ENCODE measurements at places on chromosomes 6 and 20. TPM values are rescaled to one million over a fixed set of nuclear protein-coding genes. Genes with fewer than 3 reads are reported as not detected.

DNA sequence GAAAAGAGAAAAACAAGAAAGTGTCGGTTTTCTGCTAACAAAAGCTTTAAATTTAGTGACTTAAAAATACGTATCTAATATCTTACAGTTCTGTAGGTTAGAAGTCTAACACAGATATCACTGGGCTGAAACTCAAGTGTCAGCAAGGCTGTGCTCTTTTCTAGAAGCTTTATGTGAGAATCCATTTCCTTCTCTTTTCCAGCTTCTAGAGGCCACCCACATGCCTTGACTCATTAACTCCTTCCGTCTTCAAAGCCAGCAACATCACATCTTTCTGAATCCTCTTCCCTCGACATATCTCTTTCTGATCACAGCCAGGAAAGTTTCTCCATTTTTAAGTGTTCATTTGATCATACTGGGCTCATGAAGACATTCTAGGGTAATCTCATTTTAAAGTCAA, 262.0 kb downstream of the MAFB start:
- DNase-seq, result no peak

- no peak for DNase-seq
Measured at GRCh38 chr6:24606200-24606930, 39.6 kb downstream of the KIAA0319 start.

DNA sequence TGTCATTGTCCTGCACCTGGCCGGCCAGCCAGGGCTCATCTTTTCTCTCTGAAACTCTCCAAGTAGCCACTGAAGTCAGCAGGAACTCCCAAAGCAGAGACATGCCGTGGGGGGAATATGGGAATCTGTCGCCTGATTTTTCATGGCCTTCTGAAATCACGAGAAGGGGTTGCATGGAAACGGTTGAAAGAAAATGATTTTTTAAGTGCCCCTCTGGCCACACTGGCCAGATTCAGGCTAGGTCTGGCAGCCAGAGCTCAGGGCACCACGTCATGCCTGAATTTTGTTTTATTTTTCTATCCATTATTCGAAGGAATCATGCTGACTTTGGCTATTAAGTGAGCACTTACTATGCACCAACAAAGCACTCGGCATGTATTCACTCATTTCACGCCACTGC, 65.2 kb downstream of the EYA2 start:
- DNase-seq, result no peak

DNA sequence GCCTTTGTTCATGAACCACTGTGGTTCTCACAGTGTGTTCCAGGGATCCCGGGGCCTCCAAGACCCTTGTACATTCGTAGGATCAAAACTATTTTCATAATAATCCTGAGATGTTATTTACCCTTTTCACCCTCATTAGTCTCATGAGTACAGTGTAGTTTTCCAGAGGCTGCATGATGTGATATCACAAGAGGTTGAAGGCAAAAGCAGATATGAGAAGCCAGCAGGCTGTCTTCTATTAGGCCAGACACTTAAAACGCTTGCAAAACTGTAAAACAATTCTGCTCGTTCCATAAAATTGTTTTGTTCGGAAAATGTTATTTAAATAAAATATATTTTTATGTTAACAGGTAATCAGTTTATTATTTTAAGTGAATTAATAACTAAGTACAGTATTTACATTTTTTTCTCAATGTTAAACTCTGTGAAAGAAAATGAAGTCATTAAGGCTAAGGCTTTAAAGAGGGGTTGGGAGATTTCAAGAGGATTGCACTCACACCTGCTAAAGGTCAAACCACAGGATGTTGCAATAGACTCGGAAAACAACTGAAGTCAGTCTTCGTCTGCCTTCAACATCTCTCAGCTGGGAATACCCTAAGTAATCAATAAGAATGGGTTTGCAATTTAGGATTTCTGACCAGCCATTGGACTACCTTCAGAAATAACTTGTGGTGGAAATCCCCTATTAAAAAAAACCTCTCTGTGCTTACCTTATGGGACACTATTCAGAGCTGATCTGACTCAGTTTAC, 474.2 kb downstream of the KIF16B start:
- DNase-seq, result no peak

DNA sequence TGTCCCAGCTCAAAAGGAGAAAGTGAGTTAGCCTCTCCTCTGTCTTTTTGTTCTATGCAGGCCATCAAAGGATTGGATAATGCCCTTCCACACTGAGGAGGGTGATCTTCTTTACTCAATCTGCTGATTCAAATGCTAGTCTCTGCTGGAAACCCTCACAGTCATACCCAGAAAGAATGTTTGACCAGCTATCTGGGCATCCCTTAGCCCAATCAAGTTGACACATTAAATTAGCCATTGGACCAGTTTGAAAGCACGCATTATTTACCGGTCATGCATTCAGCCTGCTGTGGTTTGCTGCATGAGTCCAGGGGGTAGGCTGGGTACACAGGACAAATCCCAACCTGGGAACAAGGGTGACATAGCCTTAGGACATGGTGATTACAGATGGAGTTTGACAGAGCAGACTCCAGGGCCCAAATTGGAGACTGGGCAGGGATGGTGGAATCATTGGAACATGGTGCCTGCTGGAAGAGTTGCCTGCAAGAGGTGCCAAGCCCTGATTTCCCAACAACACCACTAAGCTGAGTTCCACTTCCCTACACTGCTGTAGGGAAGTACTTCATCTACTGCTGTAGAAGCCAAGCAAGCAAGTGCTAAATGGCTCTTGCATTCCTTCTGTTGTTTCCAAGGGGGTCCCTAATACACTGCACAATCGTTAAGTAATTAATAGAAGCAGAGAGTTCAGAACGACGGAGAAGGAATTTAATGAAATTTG, 87.7 kb downstream of the RNF182 start:
- DNase-seq, result no peak

DNA sequence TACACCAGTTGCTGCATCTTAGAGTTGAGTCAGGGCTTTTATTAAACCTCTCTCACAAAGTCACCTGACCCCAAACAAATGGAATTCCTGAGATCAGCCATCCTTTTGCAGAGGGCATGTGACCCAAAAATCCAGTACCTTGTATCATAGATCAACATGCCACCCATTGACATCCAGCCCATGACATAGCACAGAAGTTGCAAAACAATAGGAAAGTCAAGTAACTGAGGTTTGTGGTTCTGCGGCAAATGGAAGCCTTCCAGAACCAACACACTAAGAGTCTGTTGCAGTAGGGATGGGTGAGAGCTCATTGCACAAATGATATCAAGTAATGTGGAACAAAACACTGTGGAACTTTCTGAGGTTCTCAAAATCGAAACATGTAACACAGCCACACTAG, 111.2 kb downstream of the PDE7B start:
- DNase-seq, result no peak

- no peak for DNase-seq
Measured at GRCh38 chr6:113979937-113980336, 9.0 kb upstream of the HDAC2 start.

GRCh38 chr6:44247338-44248302, 719 bp downstream of the HSP90AB1 start:
- DNase-seq, result no peak

GRCh38 chr20:20229595-20229994, 138.3 kb upstream of the INSM1 start:
- DNase-seq, result no peak

DNA sequence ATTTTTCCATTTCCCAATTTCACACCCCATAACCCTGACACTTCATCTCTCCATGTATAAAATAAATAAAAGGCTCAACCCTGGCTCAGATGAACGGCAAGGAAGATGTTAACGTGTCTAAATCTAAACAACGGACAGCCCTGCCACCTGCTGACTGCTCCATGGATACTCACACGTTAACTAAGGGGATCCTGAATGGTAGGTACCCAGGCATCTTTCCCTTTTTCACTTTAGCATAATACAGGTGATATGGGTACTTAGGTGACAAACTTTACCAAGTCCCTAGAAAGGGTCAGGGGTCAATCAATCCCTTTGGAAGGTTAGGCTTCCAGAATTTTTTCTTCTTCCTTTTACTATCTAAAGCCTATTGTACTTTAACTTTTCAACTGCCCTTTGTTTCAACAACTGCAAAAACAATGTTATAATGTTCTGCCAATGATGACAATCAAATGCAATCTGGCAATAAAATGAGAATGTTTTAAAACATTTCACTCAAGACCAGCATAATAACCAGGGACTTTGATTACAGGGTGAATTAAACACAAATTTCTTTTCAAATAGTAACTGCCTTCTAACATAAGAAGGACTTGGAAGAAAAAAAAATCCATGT, 52.4 kb upstream of the IPCEF1 start:
- DNase-seq, result peak; percentile 20

- no peak for DNase-seq
Measured at GRCh38 chr6:41467627-41468404, 78.4 kb upstream of the FOXP4 start.

DNA sequence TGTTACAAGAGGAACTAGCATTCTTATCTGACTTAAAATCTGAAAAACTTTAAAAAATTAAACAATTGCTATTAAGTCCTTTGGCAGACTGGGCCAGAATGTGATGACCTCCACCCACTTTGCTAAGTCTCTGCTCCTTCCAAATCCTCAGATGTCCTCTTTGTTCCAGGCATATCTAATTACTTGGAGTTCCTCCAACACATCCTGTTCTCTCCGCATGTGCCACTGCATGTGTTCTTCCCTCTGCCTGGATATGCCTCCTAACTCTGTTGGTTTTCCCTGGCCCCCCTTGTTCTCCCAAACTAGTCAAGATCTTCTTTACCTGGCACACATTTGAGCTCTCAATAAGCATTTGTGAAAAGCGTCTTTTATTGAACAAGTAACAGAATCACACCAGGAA, 23.1 kb downstream of the ELOVL2 start:
- no peak for DNase-seq

GRCh38 chr20:20368418-20369249, 730 bp downstream of the INSM1 start:
- DNase-seq, result no peak

DNA sequence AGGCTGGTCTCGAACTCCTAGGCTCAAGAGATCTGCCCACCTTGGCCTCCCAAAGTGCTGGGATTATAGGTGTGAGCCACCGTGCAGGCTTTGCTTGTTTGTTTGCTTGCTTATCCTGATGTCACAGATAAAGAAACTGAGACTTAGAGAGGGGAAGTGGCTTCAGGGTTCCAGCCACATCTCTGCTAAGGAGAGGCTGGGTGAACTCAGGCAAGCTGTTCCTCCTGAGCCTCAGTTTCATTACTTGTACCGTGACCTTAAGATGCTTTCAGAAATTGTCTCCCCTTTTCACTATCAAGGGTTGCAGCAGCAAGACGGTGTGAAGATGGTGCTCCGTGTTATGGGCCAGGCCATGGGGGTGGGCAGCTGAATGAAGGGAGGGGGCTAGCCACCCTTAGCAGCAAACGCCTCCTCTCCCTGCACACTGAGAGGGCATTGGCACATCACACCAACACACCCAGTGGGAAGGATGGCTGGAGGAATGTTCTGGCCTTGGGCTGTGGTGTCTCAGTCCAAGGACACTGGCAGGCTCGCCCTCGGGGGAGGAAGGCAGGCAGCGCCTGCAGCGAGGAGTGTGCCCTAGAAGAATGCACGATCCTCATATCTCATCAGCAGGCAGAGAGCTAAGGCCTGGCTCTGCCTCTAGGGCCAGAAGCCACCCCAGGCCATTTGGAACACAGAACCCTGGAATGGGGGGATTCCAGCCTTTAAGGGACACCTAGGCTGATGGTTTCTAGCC, 48.2 kb upstream of the TLDC2 start:
- DNase-seq, result no peak

GRCh38 chr20:14877301-14878028, 540.1 kb upstream of the FLRT3 start:
- no peak for DNase-seq

DNA sequence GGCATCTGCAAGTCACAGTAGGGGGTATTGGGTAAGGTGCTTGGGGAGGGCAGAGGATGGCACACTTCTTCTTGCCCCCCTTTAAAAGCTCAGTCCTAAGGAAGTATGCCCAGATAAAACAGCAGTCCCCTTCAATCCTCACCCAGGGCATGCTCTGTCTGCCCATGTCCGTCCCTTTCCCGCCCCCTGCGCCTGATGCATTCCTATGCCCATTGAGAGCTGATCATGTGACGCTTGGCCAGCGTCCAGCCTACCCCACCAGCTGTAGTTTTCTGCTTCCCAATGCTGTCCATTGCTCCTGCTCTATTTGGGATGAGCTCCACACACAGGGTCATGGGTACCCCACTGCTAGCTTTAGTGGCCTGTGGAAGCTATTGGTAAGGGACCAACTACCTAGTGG, 8.3 kb downstream of the SIGLEC1 start:
- DNase-seq, result no peak

DNA sequence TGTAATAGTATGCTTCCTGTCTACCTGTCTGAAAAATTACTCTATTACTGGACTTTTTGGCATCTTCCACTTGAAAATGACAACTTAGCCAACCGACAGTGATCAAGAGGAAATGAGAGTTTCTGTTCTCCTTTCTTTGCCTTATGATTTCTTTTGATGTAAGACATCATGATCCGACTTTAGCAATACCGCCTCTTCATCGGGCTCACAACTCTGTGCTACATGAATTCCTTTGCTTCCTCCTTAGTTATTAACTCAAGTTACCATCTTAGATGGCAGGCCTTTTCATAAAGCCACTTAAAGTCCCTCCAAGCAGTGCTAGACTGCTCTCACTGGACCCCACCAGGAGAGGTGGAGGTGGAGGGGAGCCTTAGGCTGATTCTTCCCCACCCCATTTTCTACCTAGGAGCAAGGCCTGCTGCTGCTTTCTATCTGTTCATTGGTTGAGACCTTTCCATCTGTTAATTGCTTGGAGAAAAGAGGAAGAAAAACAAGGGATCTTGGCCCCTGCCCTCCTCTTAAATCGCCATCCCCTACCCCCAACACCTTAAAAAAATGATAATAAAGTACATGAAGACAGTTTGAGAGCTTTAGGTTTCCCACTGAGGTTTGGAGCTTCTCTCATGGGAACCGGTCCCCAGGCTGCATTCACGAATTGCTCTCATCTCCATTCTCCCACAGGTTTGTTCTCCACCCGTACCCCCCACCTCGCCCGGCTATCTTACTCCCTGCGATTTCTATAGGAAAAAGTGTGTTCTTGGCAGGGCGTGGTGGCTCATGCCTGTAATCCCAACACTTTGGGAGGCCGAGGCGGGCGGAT, 21.6 kb upstream of the MCM3 start:
- DNase-seq, result no peak

DNA sequence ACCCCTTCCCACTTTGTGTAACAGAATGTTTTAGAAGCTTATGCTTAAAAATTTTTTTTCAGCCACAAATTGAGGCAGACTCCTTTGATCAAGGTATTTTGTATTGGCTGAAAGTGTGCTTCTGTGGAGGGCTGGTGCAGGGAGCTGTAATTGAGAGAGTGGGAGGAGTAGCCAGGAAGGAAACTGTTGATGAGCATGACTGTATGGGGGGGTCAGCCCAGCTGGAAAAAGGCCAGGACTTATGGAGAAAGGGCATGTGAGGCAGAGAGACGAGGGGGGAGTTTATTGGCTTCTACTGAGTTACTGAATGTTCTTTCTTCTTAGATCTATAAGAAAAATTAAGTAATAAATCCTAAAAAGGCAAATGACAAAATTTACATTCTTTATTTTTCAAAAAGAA, 13.4 kb downstream of the RFPL4B start:
- DNase-seq, result peak; percentile 32

Gene WFDC12
- total RNA-seq, result not detected

Gene EYA2
- not detected for total RNA-seq

Gene NANP
- 10.2 TPM for total RNA-seq

Gene SCRT2
- not detected for total RNA-seq

Gene OOEP
- total RNA-seq, result not detected

Gene SLC22A1
- total RNA-seq, result not detected

Gene CRISP2
- total RNA-seq, result not detected

Gene WFDC10B
- not detected for total RNA-seq

Gene C20orf144
- total RNA-seq, result 0.11 TPM
